ENCODE measurements at places on chromosomes 5 and 9.

DNA sequence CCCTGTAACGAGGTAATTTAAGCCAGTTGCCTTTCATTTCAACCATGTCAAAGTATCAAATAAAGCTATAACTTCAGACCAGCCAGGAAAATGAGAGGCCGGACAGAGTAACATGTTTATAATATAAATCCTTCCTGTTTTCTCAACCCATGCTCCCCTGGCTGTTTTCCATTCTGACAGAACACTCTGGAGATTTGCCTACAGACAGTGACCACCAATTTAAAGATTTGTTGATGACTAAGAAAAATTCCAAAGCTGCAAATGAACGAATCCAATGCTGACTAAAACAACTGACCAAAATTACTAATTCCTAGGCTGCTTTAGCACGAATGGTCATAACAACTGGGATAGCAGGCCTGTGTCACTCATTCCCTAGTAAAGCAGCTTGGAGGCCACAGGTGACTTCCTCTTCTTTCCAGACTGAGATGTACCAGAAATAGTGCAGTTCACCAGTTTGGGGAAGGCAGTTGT lies 141.4 kb downstream of the AOPEP start:
- no peak for DNase-seq

- DNase-seq, result no peak
These were observed 79.2 kb downstream of the DNAH5 start for GRCh38 chr5:13865312-13865711.

DNA sequence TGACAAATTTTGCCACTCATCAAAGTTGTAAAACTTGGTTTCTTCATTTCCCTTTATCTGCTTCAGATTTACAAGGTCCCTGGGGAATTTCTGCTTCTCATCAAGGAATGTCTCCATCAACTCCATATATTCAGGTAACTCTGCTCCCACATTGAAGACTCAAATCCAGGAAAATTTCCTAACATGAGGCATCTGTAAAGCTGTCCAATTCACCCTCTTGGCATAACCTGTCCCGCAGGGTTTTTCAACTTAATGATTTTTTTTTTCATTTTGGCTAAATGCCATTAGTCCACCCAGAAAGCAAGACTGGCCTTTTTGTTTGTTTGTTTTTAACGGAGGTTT lies 50.2 kb upstream of the SLC30A5 start:
- no peak for DNase-seq

DNA sequence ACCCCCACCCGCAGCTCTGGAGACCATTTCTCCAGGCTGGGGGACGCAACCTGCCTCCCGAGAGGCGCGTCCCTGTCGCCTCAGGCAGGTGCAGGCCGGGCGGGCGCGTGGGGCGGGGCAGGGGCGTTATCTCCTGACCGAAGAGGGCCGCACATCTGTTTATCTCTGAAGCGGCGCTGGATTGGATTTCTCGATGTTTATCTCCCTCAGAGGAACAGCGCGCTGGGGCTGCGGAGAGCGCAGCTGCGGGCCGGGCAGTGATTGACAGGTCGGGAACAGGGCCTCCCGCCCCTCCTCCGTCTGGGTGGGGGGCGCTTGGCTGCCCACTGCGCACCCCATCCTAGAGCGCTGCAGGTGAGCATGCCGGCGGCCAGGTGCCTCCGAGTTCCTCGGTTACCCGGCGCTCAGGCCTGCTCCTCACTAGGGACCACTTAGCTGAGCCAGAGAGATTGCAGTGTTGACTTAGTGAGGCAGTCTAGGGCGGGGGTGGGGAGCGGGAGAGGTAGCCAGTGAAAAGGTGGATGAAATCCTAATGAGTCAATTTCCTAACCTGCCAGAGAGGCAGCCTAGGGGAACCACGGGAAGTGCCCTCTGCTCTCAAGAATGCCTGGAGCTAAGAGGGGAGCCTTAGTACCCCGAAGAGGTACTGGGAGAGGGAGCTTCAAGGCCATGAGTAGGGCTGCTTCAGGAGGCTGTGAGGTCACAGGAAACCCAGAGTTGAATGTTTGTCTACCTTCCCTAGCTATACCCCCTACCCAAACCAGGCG lies 39.6 kb upstream of the TIFAB start:
- DNase-seq, result no peak

- DNase-seq, result no peak
These were observed 102.1 kb upstream of the CEP78 start for GRCh38 chr9:78133751-78134150.

DNA sequence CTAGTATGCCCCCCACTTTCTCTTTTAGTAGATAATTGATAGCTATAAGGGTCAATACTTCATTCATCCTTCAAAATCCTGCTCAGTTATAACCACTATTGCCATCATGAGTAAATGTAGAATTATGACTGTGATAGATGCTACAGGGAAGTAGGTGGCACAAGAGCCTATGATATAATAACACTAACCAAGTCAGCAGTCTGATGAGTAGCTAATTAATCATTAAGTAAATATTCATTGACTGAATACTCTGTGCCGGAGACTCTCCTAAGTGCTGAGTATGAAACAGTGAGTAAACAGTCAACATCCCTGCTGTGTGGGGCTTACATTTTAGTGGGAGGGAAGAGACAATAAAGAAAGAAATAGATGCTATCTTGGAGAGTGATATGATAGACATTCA lies 430.3 kb upstream of the ZNF462 start:
- no peak for DNase-seq

- DNase-seq, result no peak
These were observed 80.9 kb upstream of the SPOCK1 start for GRCh38 chr5:137580030-137580429.

DNA sequence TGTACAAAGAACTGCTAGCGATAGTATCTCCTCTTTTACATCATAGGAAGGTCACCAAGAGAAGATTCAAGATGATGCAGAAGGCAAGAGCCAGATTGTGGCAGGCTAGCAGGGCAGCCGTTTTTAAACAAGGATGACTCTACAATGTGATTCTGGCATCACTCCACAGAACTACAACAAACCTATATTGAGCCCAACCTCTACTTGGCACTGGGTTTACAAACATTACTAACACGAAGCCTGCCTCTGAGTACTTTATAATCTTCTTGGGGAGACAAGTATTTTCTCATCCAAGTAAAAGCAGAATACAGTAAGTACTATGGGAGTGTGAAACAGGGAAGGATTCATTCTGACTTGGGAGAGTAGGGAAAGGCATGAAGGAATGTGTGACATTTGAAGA lies 448.6 kb downstream of the ZNF608 start:
- DNase-seq, result no peak

GRCh38 chr5:118321081-118321480 lies 667.3 kb downstream of the DTWD2 start:
- no peak for DNase-seq

GRCh38 chr9:106868565-106868964 lies 5.6 kb downstream of the ZNF462 start:
- DNase-seq, result no peak

DNA sequence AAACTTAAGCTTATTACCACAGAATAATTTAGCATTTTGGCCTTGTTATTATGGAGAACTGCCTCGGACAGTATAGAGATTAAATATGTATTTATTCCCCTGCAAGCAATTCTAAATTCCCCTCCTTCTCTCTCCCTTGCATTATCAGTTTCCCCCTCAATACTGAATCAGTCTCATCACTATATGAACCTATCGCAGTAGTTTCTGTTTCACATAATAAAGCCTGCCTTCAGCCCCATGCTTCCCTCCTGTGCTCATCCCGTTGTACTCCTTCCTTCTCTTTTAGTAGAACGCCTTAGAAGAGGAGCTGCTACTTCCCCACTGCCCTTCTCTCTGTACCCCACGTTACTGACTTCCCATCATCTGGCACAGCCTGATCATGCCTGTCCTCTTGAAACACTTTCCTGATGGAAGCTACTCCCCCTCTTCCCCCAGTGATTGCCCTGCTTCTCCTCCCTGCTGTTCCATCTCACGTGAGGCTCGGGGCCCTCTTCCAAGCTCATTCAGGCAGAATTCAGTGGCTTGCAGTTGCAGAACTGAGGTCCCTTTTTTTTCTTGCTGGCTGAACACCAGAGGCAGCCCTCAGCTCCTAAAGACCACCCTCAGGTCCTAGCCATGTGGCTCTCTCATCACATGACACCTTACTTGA lies 93.4 kb downstream of the PPIC start:
- no peak for DNase-seq

DNA sequence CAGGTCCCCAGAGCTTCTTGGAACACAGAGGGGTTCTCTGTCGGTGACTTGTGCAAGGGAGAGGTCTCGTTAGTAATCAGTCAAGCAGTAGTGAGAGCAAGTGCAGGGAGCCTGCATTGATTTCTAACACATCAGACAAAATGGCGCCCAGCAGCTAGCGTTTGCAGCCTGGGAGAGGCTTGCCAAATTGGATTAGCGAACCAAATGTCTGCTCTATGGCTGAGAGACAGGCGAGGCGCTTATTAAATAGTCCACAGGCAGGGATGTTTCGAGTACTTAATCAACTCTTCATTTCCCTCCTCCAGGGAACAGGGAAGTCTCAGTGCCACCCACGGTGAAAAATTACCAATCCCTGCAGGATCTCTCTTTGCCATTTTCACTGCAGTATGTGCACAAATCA lies 131.4 kb upstream of the SHB start:
- DNase-seq, result no peak

- DNase-seq, result no peak
These were observed 42.6 kb upstream of the APC start for GRCh38 chr5:112694853-112695709.

DNA sequence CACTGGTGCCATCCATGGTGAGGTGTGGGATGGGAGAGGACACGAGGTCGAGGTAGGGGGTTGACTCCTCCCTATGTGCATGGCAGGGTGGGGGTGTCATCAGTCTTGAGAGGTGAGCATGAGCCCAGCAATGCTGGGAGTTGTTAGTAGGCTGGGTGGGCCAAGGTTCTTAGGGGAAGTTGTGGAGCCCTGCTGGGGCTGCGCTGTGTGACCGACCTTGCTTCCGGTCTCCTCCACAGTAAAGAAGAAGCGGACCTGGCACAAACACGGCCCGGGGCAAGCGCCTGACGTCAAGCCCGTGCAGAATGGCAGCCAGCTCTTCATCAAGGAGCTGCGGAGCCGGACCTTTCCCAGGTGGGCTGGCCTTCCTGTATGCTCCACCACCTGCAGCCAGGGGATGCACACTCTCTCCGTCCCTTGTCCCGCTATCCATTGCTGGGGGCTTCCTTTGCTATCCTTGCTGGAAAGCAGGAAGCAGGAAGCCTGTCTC lies 59.8 kb downstream of the PHF2 start:
- no peak for DNase-seq

DNA sequence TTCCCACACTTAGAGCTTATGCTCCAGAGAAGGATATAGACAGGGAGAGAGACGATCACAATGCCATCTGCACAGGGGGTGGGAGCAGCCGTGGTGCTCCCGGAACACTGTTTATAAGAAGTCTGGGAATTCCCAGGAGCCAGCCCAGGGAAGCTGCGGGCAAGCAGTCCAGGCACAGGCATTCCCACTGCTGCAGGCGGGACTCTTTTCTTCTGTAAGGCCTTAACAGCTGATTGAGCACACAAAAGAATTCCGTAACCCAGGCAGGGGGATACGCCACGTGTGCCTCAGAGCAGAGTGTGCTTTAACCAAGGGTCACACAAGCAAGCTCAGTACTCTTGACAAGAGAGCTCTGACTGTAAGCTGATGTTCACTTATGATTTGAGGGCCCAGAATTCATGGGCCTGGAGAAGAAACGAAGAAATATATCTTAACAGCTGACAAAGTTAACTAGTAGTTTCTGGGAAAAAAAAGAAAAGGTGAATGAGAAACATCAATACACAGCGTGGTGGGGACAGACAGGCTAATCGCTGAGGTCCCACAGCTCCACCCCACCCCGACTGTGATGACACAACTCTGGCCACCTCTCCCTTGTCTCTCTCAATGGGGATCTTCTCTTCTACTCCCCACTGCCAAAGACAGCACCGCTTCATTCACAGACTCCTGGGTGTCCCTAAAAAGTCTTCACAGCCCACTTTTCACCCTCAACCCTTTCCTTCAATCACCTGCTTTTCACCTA lies 85.9 kb upstream of the SIMC1 start:
- DNase-seq, result no peak

GRCh38 chr9:93576258-93577077 lies at the start of gene PHF2:
TSS of gene PHF2 (plus strand) at chr9:93576584. CDS start at chr9:93576774, 190 bp downstream.
- DNase-seq, result no peak

DNA sequence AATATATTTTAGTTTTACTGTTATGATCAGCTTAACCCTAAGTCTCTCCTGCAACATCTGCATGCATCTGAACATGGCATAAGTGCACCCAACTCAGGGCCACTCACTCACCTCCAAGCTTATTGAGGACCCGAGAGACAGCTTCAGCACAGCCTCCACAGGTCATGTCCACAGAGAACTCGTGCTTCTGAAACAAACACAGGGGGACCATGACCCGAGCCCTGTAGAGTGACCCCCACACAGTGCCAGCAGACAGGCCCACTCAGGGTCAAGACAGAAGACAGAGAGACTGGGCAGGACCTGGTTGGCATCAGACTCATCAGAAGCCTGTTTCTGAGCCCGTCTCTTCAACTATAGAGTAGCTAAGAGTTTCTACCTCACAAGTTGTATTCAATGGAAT lies 6.8 kb downstream of the ATOX1 start:
- no peak for DNase-seq

GRCh38 chr9:33014665-33015014 lies 10.4 kb upstream of the DNAJA1 start:
- DNase-seq, result no peak

DNA sequence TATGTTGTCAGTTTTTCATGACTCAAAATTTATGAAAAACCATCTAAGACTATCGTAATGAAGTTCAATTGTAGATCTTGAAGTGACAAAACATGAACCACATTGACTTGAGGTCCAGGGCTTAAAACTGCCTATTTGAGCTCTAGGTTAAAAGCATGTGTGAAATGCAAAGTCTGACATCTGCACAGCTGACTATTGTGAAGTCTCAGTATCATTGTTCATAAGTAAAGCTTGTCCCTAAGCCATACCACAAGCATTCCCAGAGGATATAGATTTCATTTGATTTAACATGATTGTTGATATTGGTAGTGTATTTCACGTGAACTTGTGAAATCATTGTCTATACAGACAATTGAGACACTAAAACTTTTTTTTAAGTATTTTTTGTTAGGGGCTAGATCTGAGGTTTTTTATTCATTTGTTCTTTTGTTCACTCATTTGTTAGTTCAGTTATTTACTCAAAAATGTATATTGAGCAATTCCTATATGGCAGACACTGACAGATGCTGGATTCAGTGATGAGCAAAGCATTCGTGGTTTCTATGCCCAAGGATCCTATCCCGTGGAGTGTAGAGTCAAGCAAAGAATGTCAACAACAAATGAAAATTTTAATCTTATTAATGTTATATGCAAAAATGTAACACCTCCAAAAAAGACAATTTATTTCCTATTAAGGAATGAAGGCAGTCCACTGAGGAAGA lies 485.2 kb downstream of the RAB3C start:
- no peak for DNase-seq

DNA sequence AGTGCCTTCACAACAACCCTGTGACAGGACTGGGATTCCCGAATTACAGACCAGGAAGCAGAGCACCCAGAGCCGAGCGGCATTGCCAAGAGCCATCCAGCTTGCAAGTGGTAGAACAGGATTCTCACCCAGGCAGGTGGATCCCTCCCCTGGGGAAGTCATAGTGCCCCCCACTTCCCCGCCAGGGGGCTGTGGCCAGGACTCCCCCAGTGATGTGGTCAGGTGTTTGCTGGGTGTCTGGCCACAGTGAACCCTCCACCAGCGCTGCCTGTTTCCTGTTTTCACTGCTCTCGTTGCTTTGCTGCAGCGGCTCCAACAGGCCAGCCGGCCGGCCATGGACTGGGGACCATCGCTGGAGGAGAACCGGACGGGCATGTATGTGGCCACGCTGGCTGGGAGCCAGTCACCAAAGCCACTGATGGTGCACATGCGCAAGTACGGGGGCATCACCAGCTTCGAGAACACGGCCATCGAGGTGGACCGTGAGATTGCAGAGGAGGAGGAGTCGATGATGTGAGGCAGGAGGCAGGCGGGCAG lies 19.3 kb downstream of the SLC6A7 start:
- no peak for DNase-seq

- no peak for DNase-seq
These were observed 27.5 kb downstream of the ADAM19 start for GRCh38 chr5:157547941-157548512.
